Endothelial cell of coronary artery (primary cell): ENCODE measurements at places on chromosomes 12 and 14. TPM values are rescaled to one million over a fixed set of nuclear protein-coding genes. Genes with fewer than 3 reads are reported as not detected.

Gene TULP3
- total RNA-seq, result 11.0 and 12.2 TPM in 2 replicates

Gene BCL11B
- 0.09 and 0.18 TPM in 2 replicates for total RNA-seq

Gene ADAM21
- total RNA-seq, result 0.18 and 0.38 TPM in 2 replicates

Gene DEGS2
- 0.09 TPM in 1 of 2 replicates, not detected in the other for total RNA-seq

Gene IGFBP6
- 16.0 and 109 TPM in 2 replicates for total RNA-seq

Gene SRRM4
- total RNA-seq, result not detected in 2 replicates

Gene KERA
- total RNA-seq, result not detected in 2 replicates

Gene SPX
- 0.09 TPM in 2 replicates for total RNA-seq

Gene TTC5
- total RNA-seq, result 31.5 and 33.3 TPM in 2 replicates

Gene IL31
- not detected in 2 replicates for total RNA-seq

Gene GARIN6
- total RNA-seq, result not detected in 2 replicates

Gene TPI1
- 1,012 and 1,804 TPM in 2 replicates for total RNA-seq

Gene STAC3
- total RNA-seq, result 0.18 and 0.19 TPM in 2 replicates

Gene SLC35F4
- not detected in 2 replicates for total RNA-seq

Gene INHBC
- not detected in 2 replicates for total RNA-seq

Gene ZC2HC1C
- 0.90 and 0.94 TPM in 2 replicates for total RNA-seq

Gene KRT73
- not detected in 2 replicates for total RNA-seq

Gene IAPP
- total RNA-seq, result not detected in 2 replicates

Gene MDM1
- total RNA-seq, result 9.0 and 10.3 TPM in 2 replicates

Gene MYBPC1
- not detected in 2 replicates for total RNA-seq

Gene TMEM30B
- total RNA-seq, result under 0.01 and 0.09 TPM in 2 replicates

Gene SLC8A3
- 0.09 and 1.4 TPM in 2 replicates for total RNA-seq

Gene CIROP
- total RNA-seq, result not detected in 2 replicates

Gene PROX2
- not detected in 2 replicates for total RNA-seq

Gene TMEM132D
- total RNA-seq, result not detected in 2 replicates

Gene DYRK4
- 45.7 and 49.1 TPM in 2 replicates for total RNA-seq

Gene CPM
- 0.45 and 0.47 TPM in 2 replicates for total RNA-seq

Gene GLIPR1L2
- total RNA-seq, result 0.18 and 0.56 TPM in 2 replicates

Gene IFNG
- not detected in 2 replicates for total RNA-seq

Gene CLEC1B
- not detected in 2 replicates for total RNA-seq
